Ovary (tissue), 10 donors: ENCODE measurements at places on chromosomes 1 and 21.

DNA sequence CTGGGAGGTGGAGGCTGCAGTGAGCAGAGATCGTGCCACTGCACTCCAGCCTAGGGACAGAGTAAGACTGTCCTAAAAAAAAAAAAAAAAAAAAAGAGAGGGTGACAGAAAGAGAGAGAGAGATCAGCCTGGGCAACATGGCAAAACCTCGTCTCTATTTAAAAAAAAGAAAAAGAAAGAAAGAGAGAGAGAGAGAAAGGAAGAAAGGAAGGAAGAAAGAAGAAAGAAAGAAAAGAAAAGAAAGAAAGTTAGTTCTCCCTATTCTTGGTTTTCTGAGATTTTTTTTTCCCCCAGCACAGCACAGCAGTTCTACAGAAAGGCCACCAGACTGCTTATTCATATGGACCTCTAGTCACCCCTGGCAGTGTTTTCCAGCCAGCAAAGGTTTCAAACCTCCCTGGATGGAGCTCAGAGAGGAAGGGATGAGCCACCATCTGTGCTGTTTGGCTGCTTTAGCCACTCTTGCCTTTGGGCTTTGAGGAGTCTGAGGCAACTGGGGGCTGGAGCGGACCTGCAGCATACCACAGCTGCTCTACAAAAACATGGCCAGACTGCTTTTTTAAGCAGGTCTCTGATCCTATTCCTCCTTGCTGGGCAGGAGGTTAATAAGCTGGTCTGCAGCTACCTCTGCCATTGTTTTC is 10.6 kb downstream of the S100A6 start:
- no peak for DNase-seq

GRCh38 chr21:42414553-42414927 is 10.8 kb downstream of the UBASH3A start:
- DNase-seq: no peak

DNA sequence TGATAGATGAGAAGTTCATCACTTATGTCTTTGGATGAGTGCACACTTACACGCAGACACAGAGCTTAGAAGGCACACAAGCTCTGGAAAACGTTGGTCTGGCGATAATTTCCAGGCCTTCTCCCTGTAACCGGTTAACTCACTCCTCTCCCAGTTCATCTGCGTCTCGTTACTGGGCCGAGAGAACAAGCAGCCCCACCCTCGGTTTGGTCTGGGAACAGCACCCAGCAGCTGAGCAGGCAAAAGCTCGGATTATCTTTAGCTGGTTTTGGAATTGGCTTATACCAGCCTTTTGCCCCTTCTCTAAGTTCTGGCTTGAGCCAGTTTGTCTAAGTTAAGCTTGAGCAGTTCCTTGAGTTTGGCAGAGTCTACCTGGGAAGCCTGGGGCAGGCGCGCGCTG is 27.3 kb upstream of the COL6A1 start:
- DNase-seq: peak; percentile 52

GRCh38 chr1:205447457-205448341 is 8.1 kb downstream of the BLACAT1 start:
- DNase-seq: peak; percentile 48

DNA sequence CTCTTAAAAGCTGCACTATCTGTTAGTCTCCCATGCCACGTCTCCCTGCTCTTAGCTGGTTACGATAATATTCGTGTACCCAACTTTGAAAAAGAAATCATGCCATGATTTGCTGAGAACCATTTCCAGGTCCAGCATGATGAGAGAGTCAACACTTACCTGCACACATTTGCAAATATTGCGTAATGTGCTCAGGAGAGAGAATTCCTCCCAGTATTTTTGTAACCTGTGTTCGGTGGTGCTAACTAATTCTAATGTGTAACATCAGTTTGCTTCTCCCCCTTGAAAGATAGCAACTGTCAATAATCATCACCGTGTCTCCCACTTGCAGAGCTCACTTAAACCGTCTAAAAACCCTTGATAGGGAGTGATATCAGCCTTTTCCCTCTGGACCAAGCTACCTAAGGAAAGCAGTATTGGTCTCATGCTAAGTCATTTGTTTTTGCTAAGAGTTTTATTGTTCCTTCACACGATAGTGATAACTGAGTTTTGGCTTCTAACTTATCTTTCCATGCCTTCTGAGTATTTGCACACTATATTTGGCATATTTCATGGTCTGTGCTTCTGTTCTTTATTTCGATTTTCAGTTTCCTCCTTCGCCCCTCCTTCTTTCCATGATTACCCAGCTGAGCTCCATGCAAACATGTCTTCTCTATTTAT is 61.1 kb upstream of the IRF2BP2 start:
- no peak for DNase-seq

DNA sequence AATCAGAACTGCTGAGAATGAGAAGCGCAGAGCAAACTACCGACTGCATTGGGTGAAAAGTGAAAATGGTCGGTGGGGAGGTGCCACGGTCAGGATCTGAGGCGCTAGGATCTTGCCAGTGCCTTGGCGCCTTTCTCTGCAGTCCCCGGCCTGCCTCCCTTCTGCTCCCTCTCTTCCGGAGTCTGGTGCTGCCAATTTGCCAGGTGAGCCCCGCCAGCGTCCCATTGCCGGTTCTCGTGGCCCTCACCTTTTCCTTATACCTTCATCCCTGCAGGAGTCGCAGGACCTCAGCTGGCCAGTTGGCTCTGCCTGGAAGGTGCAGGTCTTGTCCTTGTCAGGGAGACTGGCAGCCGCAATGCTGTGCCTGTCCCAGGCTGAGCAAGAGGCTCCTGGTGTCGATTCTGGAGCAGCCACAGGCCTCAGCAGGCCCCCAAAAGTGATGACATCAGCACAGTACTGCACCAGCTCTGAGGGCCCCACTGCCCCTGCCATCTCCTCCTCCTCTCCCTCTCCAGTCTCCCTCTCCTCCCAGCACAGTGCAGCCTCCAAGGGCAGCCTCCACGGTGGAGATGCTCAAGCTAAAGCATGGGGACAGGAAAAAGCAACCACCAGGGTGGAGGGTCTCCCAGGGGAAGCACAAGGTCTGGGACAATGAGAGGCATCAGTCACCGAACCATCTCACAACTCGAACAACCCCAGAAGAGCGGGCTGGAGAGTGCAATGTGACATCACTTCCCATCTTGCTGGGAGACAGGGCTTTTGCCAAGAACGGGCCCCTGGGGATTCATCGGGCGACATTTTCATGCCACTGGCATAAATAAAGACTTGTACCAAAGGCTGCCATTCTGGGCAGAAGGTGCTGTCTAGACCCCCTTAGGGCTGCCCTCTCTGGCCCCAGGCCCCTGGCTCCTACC is 37.1 kb upstream of the H6PD start:
- DNase-seq: no peak

- DNase-seq: no peak
Measured at GRCh38 chr1:31041529-31041928, 24.0 kb downstream of the PUM1 start.
